ENCODE measurements at places on chromosomes 7 and 10.

GRCh38 chr7:99667179-99667578, 12.6 kb downstream of the CYP3A5 start:
- DNase-seq = no peak

- DNase-seq = no peak
These were observed 103.8 kb downstream of the XRCC2 start for GRCh38 chr7:152572101-152572500.

- DNase-seq = no peak
These were observed 201.6 kb upstream of the LRRN3 start for GRCh38 chr7:110889335-110889734.

DNA sequence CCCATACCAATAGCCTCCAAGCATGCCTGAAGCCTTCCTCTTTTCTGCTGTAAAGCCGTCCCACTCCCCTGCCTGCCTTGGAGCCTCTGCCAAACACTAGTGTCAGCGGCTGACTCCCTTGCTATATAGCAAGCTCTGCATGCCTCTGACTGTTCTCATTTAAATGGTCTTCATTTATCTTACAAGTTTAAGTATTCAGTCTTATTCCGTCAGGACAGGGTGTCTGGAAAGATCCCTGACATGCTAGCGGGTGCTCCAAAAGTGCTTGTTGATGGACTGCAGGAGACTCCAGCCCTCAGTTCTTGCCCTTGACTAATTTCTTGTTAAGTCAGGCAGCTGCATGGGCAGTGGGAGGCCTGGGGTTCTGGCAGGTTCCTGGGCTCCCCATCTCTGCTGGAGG, 298.7 kb downstream of the GFRA1 start:
- DNase-seq = no peak

DNA sequence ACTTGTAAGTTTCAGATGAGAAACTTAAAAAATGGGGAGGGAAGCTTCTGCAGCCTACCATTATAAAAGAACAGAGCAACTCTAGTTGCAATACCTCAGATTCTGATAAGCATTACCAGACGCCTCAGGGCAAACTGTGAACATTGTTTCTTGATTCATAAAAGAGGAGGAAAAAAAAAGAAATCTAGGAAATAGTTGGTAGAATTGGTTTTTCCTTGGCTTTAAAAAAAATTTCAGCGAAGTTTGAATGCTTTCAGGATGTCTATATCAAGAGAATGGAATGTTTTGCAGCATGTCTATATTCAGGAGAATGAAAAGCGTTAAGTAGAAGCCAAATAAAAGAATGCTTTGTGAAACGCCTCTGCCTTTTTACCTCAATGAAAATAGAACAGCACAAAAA, 17.5 kb upstream of the ANLN start:
- no peak for DNase-seq

- DNase-seq = peak; percentile 25
These were observed 54.2 kb upstream of the TARP start for GRCh38 chr7:38327637-38328036.

GRCh38 chr10:76786504-76787072, 851.0 kb downstream of the KCNMA1 start:
- DNase-seq = no peak

DNA sequence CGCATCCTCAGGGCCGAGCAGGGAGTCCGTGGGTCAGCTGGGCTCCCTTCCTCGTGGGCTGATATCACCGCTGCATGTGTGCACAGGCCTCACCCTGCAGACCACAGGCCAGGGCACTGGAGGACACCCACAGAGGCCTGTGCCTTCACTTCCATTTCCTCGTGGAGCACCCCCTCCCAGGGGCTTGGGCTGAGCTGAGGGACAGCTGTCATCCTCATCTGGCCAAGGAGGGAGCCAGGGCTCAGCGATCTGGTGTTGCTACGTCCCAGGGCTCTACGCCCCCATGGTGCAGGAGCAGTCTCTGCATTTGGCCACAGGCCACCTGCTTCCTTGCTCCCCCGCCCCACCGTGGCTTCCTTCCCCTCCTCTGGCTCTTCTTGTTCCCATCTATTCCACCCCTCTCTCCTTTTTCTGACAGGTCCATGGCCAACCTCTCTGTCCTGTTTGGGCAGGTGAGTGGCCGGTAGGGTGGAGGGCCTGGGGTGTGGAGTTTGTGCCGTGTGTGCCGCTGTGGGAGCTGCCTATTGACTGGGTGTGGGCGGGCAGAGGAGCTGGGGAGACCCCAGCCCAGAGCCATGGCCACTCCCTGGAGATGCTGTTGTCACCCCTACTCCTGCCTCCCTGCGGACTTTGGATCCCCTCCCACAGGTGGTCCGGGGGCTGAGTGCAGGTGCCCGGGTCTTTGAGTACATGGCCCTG, 8.3 kb upstream of the ASIC3 start:
- DNase-seq = no peak

DNA sequence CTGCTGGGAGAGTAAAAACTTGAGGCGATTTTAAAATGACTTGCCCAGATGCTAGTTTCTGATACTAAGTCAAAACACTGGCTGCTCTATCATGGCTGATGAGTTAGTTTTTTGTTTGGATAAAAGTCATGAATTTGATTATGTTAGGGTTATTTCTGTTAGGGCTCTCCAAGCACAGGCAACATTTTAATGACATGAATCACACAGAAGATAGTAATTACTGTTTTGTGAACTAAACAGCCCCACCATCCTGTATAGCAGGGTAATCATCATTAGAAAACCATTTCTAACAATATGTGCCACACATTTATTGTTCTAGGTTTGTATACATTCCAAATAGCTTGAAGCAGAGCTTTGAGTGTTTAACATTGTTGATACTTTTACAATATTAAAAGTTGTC, 750.3 kb downstream of the ANKRD7 start:
- no peak for DNase-seq

GRCh38 chr7:35975851-35976454, 175.1 kb downstream of the SEPTIN7 start:
- DNase-seq = peak; percentile 77

GRCh38 chr7:147607157-147607800, 983.3 kb upstream of the C7orf33 start:
- DNase-seq = no peak

- DNase-seq = no peak
These were observed 177.1 kb downstream of the SORCS1 start for GRCh38 chr10:106987362-106987761.

GRCh38 chr10:99695761-99696160, 36.2 kb downstream of the COX15 start:
- peak; percentile 65 for DNase-seq

GRCh38 chr7:138433583-138434443, 26.2 kb upstream of the TRIM24 start:
- DNase-seq = no peak

GRCh38 chr10:100981178-100981772, 6.0 kb downstream of the MRPL43 start:
- no peak for DNase-seq

DNA sequence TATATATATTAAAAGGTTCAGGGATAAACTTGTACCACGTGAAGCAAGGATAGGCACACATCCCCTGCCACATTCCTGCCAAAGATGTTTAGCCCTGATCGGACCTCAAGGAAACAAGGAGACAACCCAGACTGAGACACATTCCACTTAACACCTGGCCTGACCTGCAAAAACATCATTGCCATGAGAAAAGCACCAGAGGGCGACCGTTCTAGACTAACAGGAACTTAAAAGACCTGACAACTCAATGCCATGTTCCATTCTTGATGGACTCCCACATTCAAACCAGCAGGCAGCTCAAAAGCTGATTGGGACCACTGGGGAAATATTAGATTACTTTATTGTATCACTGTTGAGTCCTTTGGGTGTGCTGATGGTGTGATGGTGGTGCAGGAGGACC, 8.1 kb upstream of the PDGFA start:
- no peak for DNase-seq

DNA sequence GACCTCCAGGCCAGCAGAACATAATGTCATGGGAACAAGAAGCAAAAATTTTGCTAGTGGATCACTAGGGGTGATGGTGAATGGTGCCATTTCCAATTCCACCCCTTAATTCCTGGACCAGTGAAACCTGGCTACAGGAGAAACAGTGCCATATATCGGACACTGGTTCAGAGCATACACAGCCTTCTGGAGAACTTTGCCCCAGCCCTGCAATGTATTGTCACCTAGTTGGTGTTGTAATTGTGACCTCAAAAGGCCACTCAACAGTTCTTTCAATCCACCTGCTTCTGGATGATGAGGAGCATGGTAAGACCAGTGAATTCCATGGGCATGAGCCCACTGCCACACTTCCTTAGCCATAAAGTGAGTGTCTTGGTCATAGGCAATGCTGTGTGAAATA, 59.8 kb upstream of the AASS start:
- DNase-seq = no peak

DNA sequence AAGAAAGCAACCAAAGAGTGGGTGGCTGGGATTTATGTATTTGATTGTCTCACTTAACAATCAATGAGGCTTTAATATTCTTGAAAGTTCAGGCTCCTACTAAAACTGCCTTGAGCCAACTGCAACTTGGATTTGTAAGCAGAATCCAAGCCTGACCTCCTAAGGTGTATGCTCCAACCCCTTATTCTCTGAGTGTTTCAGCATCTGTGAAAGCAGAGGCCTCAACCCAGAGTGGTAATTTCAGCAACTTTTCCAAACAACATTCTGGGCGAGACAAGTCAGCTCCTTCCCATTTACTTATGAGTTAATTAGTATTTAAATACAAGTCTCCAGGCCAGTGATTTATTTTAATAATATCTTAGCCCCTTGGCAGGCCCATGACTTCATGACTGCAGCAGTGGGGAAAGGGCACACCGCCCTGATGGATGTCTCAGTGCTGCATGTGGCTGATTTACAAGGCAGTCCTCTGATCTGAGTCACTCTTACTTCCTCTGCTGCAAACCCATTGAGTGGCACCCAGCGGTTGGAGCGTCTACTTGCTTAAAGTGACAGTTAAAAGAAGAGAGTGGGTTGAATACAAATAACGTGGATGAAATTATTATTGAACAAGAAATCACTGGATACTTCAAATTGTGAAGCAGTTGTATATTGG, 209.1 kb downstream of the TRIL start:
- DNase-seq = peak; percentile 36

- DNase-seq = peak; percentile 89
These were observed 150.1 kb downstream of the PLPP4 start for GRCh38 chr10:120607016-120607709.

- DNase-seq = no peak
These were observed 8.1 kb downstream of the CCDC6 start for GRCh38 chr10:59898125-59898835.
